ENCODE measurements at places on chromosomes 16 and 17.

GRCh38 chr16:65509172-65509571 is 387.3 kb upstream of the CDH11 start:
- DNase-seq, result no peak

DNA sequence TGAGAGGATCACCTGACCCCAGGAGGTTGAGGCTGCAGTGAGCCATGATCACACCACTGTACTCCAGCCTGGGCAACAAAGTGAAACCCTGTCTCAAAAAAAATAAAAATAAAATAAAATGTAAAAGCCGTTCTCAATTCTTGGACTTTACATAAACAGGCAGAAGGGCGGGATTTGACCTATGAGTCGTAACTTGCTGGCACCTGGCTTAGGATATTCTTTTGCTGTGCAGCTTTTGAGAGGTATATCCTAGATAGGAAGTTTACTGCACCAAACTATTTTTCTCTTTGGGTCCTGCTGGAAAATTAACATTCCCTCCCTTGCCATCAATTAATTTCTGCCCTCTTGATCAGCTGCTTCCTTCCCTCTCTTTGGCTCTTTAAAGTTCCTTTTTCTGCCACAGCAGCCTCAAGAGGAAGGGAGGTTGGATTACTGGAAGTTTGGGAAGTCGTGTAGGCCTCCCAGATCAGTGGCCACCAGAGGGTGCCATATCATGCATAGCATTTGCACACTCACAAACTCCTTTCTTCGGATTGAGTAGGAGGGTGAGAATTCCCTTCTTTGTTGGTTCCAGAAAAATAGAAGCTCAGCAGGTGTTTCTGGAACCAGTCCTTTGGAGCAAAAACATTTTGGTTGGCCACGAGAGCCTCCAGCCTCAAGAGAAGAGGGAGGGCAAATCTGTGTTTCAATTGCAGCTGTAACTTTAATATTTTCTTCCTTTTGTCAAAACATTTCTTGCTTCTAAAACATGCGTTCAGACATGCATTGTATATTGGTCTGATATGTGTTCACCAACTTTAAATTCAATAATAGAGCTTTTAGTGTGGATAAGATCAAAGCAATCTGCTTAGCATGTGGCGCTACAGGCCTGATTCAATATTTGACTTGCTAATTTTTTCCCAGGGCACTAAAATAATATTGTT is 147.3 kb downstream of the CCDC182 start:
- DNase-seq, result peak; percentile 65

DNA sequence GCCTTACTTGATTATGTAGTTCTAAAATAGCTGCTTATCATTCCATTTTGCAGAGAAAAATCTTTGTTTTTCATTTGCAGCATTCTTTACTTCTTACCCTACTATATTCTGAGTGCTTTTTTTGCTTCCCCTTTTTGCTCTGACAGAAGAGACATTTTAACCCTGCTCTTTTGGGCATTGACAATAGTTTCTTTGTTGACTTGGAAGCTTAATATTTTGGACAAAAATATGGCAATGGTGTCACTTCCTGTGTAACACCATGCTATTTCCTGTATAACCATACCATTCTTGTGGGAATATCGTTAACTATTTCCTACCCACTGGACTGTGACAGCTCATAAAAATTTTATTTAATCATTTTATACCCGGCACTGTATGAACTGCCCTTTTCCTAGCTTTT is 747.1 kb downstream of the CDH8 start:
- no peak for DNase-seq

- DNase-seq, result no peak
Measured at GRCh38 chr16:56981729-56982271, 7.6 kb upstream of the NLRC5 start.

DNA sequence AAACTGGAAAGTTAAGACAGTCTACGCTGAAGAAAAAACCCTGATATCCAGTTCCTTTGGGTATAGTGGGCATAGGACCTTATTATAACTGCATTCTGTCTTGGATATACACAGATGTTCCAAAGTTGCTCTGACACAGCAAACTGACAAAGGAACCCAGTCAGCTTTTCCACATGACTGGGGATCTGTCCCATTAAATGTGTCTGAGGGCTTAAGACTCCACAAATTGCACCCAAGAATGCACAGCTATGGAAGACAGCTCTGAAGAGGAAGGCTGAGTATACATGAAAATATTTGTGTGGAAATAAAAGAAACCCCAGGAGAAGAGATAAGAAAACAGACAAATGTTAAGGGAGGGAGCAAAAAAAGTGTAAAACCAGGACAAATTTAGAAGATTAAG is 114.1 kb downstream of the SPAG9 start:
- no peak for DNase-seq

GRCh38 chr17:8366231-8366630 is 10.3 kb downstream of the KRABD2 start:
- no peak for DNase-seq

- no peak for DNase-seq
Measured at GRCh38 chr16:66847533-66848067, 3.4 kb downstream of the CA7 start.

DNA sequence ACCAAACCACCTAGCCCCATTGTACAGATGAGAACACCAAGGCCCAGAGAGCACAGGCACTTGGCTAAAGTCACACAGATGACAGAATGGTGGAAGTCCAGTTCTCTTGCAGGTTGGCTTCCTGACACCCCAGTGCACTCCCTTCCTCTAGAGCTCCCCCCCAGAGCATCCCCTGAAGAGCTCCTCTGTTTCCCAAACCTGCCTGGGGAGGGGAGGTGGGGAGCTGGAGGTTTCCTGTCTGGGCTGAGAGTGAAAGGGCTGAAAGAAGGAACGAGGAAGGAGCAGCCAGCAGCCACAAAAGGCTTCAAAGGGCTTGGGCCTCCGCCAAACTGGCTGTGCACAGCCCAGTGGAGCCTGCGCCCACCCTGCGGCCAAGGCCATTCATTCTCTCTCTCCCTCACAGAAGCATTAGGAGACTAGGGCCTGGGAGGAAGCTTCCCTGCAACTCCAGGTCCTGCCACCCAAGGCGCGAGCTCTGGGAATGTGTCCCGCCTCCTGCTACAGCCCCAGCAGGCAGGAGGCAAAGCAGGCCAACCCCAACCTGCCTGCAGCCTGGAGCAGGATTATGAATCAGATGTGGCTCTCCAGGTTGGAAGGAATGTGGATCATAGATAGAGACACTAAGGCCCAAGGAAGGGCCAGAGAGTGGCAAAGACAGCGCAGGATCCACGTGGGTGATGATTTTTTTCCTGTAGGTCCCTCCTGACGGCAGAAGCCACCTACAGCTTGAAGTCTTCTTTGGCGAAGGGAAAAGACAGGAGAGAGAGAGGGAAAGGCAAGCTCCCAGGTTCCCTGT is 913 bp downstream of the SLC13A5 start:
- DNase-seq, result no peak

DNA sequence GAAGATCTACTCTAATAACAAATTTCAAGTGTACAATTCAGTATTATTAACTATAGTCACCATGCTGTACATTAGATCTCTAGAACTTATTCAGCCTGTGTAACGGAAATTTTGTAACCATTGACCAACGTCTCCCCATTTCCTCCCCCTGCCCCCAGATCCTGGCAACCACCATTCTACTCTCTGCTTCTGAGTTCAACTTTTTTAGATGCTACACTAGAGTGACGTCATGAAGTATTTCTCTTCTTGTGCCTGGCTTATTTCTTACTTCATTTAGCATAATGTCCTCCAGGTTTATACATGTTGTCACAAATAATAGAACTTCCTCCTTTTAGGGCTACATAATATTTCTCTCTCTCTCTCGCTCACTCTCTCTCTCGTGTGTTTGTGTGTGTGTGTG is 157.5 kb downstream of the ANKFN1 start:
- DNase-seq, result peak; percentile 46

- peak; percentile 60 for DNase-seq
Measured at GRCh38 chr16:2473999-2474876, 689 bp upstream of the TBC1D24 start.

- DNase-seq, result no peak
Measured at GRCh38 chr17:69407759-69408158, 6.7 kb upstream of the MAP2K6 start.

DNA sequence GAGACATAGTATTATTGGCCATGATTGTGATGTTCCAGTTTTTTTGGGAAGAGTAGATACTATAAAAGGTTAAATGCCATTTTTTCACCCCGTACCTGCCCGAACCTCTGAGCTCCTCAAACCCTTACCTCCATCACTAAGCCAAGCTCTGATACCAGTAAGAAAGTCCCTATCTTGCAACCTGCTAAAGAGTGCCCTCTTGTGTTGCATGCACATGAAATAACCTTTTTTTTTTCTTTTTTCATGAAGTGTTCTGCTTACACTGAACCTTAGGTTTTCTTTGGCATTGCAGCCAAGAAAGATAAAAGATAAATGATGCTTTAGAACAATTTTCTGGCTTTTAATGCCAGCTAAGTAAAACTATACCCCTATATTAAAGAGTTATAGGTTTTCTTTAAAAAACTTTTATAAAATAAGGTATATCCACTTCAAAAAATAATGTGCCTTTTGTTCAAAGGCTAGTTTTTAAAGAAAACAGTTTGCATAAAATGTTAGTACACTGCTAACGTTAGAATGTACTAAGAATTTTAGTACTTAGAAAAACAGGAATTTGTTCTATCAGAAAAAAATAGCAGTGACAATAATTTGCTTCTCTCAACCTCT is 295.3 kb upstream of the PMFBP1 start:
- peak; percentile 62 for DNase-seq

GRCh38 chr16:64426131-64426666 is 695.7 kb downstream of the CDH11 start:
- DNase-seq, result no peak

- no peak for DNase-seq
Measured at GRCh38 chr17:9622961-9623360, 22.4 kb upstream of the USP43 start.

DNA sequence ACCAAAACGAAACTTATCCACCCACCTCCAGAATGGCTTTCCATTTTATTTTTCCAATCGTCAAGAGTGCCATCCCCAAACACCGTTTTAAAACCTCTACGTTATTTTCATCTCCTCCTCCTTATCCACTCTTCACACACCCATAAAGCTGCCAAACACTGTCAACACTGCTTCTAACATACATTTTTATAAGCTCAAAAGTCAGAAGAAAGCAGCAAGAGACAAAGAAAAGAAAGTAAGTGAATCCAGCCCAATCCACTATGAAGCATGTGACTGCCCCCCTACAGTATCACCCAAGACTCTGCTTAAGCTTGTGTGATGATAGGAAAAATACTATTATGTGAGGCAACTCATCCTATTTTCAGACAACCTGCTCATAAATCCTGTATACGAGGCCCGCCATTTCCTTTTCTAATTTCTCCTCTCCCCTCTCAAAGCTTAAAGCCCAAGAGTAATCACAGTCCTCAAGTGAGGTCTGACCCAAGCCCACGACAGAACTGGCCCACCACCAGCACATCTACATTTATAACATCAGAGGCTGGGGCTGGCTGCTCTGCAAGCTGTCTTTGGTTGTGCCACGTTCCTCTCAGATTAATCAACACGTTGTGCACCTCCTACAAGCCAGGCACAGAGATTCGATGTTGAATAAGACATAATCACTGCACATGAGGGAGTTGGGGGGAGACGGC is 16.3 kb downstream of the USP31 start:
- no peak for DNase-seq

GRCh38 chr17:68763562-68763961 is 162.4 kb upstream of the FAM20A start:
- DNase-seq, result peak; percentile 4

- DNase-seq, result no peak
Measured at GRCh38 chr16:3513892-3514583, 13.2 kb downstream of the CLUAP1 start.

- DNase-seq, result no peak
Measured at GRCh38 chr17:58493506-58493905, 5.3 kb upstream of the HSF5 start.

- DNase-seq, result no peak
Measured at GRCh38 chr17:4999430-5000093, 1.8 kb downstream of the KIF1C start.

- no peak for DNase-seq
Measured at GRCh38 chr17:61594294-61594825, 3.3 kb upstream of the NACA2 start.

- no peak for DNase-seq
Measured at GRCh38 chr16:1906846-1907165, 11.4 kb downstream of the HS3ST6 start.

- DNase-seq, result no peak
Measured at GRCh38 chr17:13478326-13478830, 123.4 kb downstream of the HS3ST3A1 start.

DNA sequence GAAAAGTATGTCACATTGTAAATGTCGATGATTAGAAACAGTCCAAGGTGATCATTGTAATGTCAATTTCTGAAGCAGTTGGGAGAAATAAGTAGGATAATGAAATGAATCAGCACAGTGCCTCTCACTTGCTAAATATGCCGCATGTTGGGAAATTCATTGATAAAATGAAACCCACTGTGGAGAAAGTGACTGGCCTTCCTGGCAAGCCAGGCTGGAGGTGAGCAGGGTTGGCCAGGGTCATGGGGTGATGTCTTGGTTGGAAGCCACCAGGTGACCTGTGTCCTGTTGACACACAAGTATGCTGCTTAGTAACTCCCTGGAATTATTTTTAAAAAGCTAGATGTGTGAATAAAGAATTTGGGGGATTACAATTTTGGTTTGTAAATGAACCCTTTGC is 14.9 kb upstream of the WNT9B start:
- no peak for DNase-seq

GRCh38 chr17:76193591-76193990 is 46.7 kb downstream of the RNF157 start:
- no peak for DNase-seq

- no peak for DNase-seq
Measured at GRCh38 chr16:1980030-1980769, 1.1 kb downstream of the NOXO1 start.

- DNase-seq, result no peak
Measured at GRCh38 chr16:67184453-67184994, 761 bp upstream of the MATCAP1 start.

DNA sequence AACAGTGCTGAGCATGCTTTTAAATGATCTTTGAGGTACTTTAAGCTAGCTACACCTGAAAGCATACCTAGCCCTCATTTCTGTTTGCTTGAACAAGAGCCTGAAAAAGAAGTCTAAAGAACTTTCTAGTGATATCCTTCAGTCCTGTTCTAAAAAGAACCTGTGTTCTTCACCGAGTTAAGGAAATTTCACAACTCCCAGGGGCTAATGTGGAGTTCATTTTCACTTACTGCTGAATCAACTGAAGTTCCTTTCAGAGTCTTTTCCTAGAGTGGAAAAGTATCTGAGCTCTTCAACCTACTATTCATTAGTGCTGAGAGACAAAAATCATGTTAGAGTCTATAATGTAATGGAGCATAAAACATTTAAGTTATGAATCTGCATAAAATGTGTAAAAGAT is 66.9 kb downstream of the CHD9 start:
- DNase-seq, result no peak

DNA sequence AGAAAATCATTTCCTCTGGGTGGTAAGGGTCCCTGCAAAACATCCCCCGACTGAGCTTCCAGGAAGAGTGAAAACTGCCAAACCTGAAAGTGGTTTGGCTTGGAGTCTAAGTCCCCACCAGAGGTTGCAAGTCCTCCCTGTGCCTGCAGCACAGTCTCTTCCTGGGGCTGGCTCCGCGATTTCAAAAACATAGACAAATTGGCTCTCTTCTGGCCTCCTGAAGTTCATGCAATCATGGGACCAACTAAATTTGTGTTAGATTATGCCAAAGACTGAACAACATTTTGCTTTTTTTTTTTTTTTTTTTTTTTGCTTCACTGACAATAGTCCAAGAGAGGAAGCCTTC is 447.9 kb downstream of the CA10 start:
- DNase-seq, result no peak

All from inflammatory macrophage treated with lipopolysaccharide for 4 hours (primary cell).